ENCODE measurements at places on chromosomes 6 and 20. TPM values are rescaled to one million over a fixed set of nuclear protein-coding genes. Genes with fewer than 3 reads are reported as not detected.

GRCh38 chr6:53517021-53517420 lies 27.9 kb downstream of the GCLC start:
- H3K4me1 ChIP-seq: no peaks in the 10 kb centered on the region
- DNase-seq: no peak
- H3K36me3 ChIP-seq: peaks cover 13% of the 10 kb centered on the region
- no peaks in the 10 kb centered on the region for H3K27me3 ChIP-seq
- no peak overlapping the region for H3K27ac ChIP-seq
- H3K4me3 ChIP-seq: no peak overlapping the region

DNA sequence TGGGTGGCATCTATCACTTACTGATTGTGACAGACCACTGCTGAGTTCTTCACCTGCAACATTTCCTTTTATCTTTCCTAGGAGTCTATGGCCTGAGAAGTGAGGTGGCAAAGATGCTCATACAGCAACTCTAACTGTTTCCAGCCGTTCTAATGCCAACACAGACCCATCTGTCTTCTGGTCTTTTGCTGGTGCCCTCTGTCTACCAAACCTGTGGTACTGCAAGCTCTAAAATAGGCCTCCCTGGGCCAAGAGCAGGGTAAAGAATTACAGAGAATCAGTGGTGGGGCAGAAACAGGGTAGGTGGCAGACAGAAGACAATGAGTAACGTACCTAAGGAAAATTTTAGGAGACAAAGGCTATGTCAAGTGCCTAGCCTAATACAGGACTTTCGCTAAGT lies 611.0 kb upstream of the FLRT3 start:
- no peak overlapping the region for H3K27ac ChIP-seq
- no peaks in the 10 kb centered on the region for H3K27me3 ChIP-seq
- no peaks in the 10 kb centered on the region for H3K4me1 ChIP-seq
- no peaks in the 10 kb centered on the region for H3K36me3 ChIP-seq
- DNase-seq: no peak

DNA sequence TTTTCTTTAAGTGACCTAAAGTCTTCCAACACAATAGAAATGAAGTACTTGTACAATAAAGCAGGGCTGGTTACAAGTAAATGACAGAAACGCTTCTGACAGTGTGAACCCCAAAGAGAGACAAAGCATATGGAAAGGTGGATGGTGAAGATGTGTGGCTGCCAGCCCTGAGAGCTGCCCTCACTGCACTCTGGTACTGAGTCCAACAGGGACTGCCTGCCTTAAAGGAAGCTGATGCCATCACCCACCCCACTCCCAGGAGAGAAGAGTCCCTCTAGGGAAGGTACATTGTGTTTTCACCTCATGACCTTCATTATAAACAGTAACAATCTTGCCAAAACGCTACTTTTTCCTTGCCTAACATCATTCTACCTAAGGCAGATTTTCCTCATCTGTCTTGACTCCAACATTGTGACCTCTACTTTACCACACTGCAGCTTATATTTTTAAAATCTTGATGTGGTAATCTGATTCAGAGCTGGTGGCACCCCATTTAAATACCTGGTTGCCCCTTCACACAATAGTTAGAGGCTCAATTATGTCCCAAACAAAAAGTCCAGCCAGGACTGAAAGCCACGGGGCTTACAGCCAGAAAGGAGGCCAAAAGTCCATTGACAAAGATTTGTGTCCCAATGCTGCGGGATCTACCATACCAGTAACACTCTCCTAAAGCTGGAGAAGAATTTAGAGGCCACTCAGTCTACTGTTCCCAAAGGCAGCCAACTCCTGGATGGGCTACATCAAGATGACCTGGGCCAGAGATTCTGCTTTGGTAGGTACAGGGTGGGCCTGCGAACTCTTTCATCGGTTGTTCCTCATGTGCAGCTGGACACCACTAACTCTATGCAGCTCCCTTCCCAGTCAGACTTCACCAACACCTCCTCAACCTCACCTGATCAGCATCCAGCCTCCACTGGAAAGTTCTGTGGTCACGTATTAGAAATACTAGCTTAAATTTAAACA lies 4.4 kb downstream of the APMAP start:
- no peak overlapping the region for H3K4me3 ChIP-seq
- H3K4me1 ChIP-seq: peaks cover 75% of the 10 kb centered on the region
- no peak for DNase-seq
- no peaks in the 10 kb centered on the region for H3K27me3 ChIP-seq
- H3K36me3 ChIP-seq: peaks cover 9% of the 10 kb centered on the region

DNA sequence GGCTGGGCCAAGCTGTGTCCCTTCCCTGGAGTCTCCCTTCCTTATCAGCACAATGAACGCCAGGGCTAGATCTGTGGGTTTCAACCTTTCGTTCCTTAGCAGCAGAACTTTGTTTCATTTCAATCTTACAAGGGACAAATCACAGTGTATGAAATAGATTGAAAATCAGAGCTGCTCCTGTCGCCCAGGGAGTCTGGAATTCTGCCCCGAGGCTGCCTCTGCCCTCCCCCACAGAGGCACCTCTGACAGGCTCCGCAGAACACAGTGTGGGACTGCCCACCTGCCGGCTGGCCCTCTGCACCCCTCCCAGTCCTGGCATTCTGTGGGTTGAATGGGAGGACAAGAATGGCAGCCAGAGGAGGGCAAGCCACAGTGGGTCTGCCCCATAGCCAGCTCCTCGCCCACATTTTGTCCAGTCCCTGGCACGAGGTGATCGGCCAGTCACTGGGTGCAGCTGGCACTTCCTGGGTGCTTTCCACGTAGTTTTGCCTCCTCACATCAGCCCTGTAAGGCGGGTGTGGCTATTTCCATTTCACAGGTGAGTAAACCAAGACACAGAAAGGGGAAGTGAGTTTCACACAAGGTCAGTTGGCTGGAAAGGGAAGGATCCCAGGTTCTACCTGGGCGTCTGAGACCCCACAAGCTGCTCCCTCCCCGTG lies 26.1 kb downstream of the MANBAL start:
- peaks cover 7% of the 10 kb centered on the region for H3K4me1 ChIP-seq
- DNase-seq: no peak
- H3K27ac ChIP-seq: no peak overlapping the region

DNA sequence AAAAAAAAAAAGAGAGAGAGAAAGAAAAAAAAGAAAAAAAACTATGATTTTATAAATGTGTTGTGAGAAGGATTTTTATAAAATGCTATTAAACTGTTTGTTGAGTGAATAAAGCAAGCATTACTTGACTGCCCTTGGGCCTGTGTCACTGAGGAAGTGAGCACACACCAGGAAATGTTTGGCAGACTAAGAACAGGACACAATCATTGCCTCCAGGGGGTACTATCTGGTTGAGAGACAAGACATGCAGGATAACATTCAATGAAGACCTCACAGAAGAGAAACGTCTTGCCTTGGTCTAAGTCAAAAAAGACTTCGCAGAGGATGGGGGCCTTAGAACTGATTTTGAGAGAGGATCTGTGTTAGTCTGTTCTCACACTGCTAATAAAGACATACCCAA lies 40.6 kb downstream of the MTFR2 start:
- H3K4me3 ChIP-seq: no peak overlapping the region
- H3K4me1 ChIP-seq: no peaks in the 10 kb centered on the region
- no peaks in the 10 kb centered on the region for H3K27me3 ChIP-seq
- DNase-seq: no peak
- H3K36me3 ChIP-seq: no peaks in the 10 kb centered on the region

DNA sequence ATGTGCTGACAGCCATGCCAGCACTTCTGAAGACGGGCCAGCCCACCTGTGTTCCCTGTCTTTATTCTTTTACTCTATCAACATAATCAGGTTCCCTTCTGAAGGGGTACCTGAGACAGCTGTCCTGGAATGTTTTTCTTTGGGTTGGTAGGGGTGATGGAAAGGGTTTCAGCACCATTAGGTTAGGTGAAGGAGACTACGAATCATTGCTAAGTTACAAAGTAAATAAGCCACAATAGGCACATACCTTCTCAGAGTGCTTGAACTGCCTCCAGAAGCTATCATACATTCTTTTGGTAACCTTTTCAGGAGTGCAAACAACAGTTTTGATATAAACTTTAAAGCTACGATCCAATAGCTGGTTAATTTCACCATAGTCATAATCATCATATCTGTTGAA lies 106.3 kb downstream of the SESN1 start:
- H3K27ac ChIP-seq: no peak overlapping the region
- peaks cover 34% of the 10 kb centered on the region for H3K36me3 ChIP-seq
- H3K4me3 ChIP-seq: no peak overlapping the region
- DNase-seq: no peak

DNA sequence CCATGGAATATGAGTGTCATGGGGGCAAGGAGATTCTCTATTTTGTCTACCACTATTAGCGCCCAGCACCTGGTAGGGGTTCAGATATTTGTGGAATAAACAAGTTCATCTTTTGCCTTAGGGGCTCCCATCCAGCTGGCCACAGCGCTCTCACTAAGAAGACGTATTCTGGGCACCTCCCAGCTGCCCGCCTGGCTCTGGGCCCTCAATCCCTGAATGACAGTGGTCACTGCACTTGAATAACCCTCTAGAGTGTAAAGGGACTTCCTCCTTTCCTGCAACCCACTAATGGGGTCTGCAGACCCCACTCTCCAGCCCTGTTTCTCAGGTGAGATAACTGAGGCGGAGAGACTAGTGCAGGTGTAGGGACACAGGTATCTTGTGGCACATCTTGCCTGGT lies 36.2 kb downstream of the SNX5 start:
- H3K27me3 ChIP-seq: no peaks in the 10 kb centered on the region
- H3K36me3 ChIP-seq: no peaks in the 10 kb centered on the region
- H3K4me1 ChIP-seq: no peaks in the 10 kb centered on the region
- H3K27ac ChIP-seq: no peak overlapping the region
- no peak overlapping the region for H3K4me3 ChIP-seq

- no peaks in the 10 kb centered on the region for H3K27me3 ChIP-seq
- no peaks in the 10 kb centered on the region for H3K4me1 ChIP-seq
- H3K4me3 ChIP-seq: no peak overlapping the region
- H3K27ac ChIP-seq: no peak overlapping the region
These were observed 8.9 kb downstream of the TIAM2 start for GRCh38 chr6:155004017-155004416.

DNA sequence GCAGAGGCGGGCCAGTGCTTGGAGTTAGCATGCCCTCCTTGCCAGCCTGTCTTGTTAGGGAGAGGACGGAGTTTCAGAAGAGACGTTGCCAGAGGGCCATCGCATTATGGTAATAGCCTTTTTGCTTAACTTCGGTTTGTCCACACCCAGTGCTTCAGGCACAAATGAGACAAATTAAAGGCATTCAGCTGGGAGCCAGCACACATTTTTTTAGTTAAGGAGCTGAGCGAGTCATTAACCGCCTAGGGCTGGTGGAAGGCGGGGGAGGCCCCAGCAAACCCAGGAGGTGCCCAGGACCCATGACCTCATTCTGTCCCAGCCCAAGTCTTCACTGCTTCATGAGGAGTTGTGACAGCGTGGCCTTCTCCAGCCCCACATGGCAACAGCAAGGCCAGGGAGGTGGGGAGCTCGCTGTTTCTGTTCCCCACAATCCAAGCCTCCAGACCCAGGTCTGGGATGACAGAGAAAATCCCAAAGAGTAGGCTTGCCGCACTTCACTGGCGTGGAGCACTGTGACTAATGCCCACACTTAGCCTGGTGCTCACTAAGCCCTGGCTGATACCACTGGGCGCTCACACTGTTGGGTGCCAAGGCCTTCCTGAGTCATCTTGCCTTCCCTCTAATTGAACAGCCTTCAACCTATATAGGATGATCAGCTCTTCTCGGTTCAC lies 237.1 kb downstream of the ANKRD60 start:
- no peaks in the 10 kb centered on the region for H3K36me3 ChIP-seq
- DNase-seq: no peak
- H3K27me3 ChIP-seq: no peaks in the 10 kb centered on the region
- no peak overlapping the region for H3K4me3 ChIP-seq
- H3K4me1 ChIP-seq: no peaks in the 10 kb centered on the region

Gene OPN5
- total RNA-seq: not detected

Measured in CD8-positive, alpha-beta memory T cell (primary cell).